ENCODE measurements at places on chromosomes 2 and 18. TPM values are rescaled to one million over a fixed set of nuclear protein-coding genes. Genes with fewer than 3 reads are reported as not detected.

Gene LOXL3
- total RNA-seq = 2.3 TPM

Gene ASPRV1
- total RNA-seq = 3.9 TPM

Gene UCN
- 1.6 TPM for total RNA-seq

- no peaks in the 10 kb centered on the region for H3K36me3 ChIP-seq
- H3K27ac ChIP-seq = no peak overlapping the region
- no peak overlapping the region for H3K4me3 ChIP-seq
- no peaks in the 10 kb centered on the region for H3K4me1 ChIP-seq
- no peak for DNase-seq
- no peaks in the 10 kb centered on the region for H3K27me3 ChIP-seq
Measured at GRCh38 chr2:21254170-21254965, 130.6 kb downstream of the TDRD15 start.

DNA sequence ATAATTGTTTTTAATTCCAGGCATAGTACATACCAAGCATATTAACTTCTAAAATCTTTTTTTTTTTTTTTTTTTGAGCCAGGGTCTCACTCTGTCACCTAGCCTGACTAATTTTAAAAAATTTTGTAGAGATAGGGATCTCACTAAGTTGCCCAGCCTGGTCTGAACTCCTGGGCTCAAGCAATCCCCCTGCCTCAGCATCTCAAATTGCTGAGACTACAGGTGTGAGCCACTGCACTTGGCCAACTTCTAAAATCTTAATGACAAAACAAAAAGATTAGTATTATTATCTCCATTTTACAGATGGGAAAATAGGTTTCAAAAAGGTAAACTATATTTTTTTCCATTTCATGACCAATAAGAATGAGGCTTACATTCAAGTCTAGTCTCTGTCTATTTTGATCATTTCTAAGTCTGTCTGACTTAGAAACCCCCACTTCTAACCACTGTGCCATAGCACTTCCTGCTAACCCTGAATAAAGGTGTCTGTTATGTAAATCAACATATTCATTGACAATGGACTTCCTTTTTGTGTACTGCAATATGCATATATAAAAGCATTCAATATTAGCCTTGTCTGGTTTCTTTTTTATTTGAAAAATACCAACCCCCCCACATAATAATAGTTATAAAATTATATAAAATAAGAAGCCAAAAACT lies 28.7 kb upstream of the ZEB2 start:
- H3K36me3 ChIP-seq = no peaks in the 10 kb centered on the region
- H3K4me1 ChIP-seq = peaks cover 2% of the 10 kb centered on the region
- no peak overlapping the region for H3K4me3 ChIP-seq
- H3K27me3 ChIP-seq = no peaks in the 10 kb centered on the region
- no peak for DNase-seq

GRCh38 chr2:31384771-31385276 lies 29.7 kb downstream of the XDH start:
- no peak for DNase-seq
- no peaks in the 10 kb centered on the region for H3K27me3 ChIP-seq
- no peak overlapping the region for H3K27ac ChIP-seq
- no peaks in the 10 kb centered on the region for H3K36me3 ChIP-seq
- no peaks in the 10 kb centered on the region for H3K4me1 ChIP-seq
- H3K4me3 ChIP-seq = no peak overlapping the region
